Lower leg skin (tissue), 4 donors: ENCODE measurements at places on chromosomes 3 and 15. TPM values are rescaled to one million over a fixed set of nuclear protein-coding genes. Genes with fewer than 3 reads are reported as not detected.

Gene SH2D7
- not detected for total RNA-seq

Gene IQCF5
- total RNA-seq: not detected

GRCh38 chr3:53551324-53551723 lies 56.9 kb downstream of the CACNA1D start:
- DNase-seq: no peak

DNA sequence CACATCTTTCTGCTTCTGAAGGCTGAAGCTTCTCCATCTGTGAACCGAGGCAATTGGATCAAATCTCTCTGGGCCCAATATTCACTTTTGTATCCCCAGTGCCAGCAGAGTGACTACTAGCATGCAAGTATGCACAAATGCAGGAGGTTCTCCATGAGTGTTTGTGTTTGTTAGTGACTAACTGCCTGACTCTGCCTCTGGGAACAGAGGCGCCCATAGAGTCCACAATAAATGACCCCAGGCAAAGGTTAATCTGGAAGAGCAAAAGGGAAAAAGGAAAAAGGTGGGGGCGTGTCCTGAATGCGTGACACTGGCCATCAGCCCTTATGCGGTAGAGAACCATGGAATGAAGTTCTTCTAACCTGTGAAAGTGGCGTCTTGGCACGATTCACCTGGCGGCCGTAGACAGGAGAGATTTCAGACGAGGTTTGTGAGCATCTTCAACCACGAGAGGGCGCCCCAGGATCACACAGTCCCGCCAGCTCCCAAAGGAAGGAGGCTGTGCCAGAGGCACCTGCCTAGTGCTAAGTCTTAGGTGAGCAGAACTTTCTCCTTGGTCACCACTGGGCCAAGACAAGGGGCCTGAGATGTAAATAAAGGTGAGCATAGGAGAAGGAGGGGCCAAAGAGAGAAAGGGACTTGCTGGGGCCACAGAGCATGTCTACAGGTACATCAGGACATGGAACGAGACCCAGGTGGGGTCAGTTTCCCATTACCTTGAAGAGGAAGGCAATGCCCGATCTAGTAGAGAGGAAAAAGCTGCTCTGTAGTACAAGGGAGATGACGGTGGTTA lies 44.2 kb downstream of the RBPMS2 start:
- peak; percentile 96 for DNase-seq

- DNase-seq: no peak
These were observed 105.9 kb upstream of the AKAP13 start for GRCh38 chr15:85274315-85275050.

- no peak for DNase-seq
These were observed 458.5 kb downstream of the AGBL1 start for GRCh38 chr15:86538141-86538540.
